CD8-positive, alpha-beta T cell (primary cell): ENCODE measurements at places on chromosomes 7 and 10. TPM values are rescaled to one million over a fixed set of nuclear protein-coding genes. Genes with fewer than 3 reads are reported as not detected.

NOD1 gene
- total RNA-seq = 11.1 TPM

CCDC146 gene
- 13.4 TPM for total RNA-seq

NPC1L1 gene
- not detected for total RNA-seq

CCDC3 gene
- not detected for total RNA-seq

KCND2 gene
- not detected for total RNA-seq

ITPRID1 gene
- not detected for total RNA-seq

MCU gene
- 6.7 TPM for total RNA-seq

WASHC2C gene
- total RNA-seq = 46.8 TPM

KDM7A gene
- 50.2 TPM for total RNA-seq

TET1 gene
- total RNA-seq = 1.4 TPM

RBP3 gene
- not detected for total RNA-seq

NSMCE4A gene
- total RNA-seq = 34.0 TPM

HOXA4 gene
- total RNA-seq = not detected

NKX2-3 gene
- not detected for total RNA-seq

PRF1 gene
- 57.3 TPM for total RNA-seq

SCIN gene
- total RNA-seq = not detected

XRCC2 gene
- total RNA-seq = 0.30 TPM

MYL7 gene
- total RNA-seq = not detected

GFRA1 gene
- not detected for total RNA-seq

HTR7 gene
- total RNA-seq = not detected

CAMK1D gene
- 24.6 TPM for total RNA-seq

SLC29A4 gene
- total RNA-seq = 0.17 TPM

TMEM213 gene
- total RNA-seq = not detected

MYH16 gene
- not detected for total RNA-seq

MAGI2 gene
- total RNA-seq = 0.05 TPM

FAM180A gene
- not detected for total RNA-seq

CALHM1 gene
- not detected for total RNA-seq

NANOS1 gene
- 0.50 TPM for total RNA-seq

CCDC172 gene
- total RNA-seq = not detected

MLXIPL gene
- not detected for total RNA-seq

FFAR4 gene
- total RNA-seq = not detected

C10orf90 gene
- total RNA-seq = not detected

PNLIPRP2 gene
- total RNA-seq = not detected

CACNB2 gene
- total RNA-seq = not detected

MKI67 gene
- 1.5 TPM for total RNA-seq

EIF5AL1 gene
- 0.71 TPM for total RNA-seq

PDE1C gene
- total RNA-seq = not detected

OIT3 gene
- total RNA-seq = not detected

PVRIG gene
- total RNA-seq = 37.0 TPM

HK1 gene
- total RNA-seq = 40.0 TPM

CREM gene
- 142 TPM for total RNA-seq

SLC26A3 gene
- not detected for total RNA-seq

IGFBP1 gene
- total RNA-seq = not detected

IFIT2 gene
- total RNA-seq = 18.4 TPM

STAMBPL1 gene
- total RNA-seq = 18.9 TPM

HMX2 gene
- not detected for total RNA-seq

CALN1 gene
- total RNA-seq = not detected

OR13A1 gene
- total RNA-seq = not detected

ACTL6B gene
- total RNA-seq = not detected

UPK3B gene
- 2.4 TPM for total RNA-seq
